ENCODE measurements at places on chromosomes 3 and 15. TPM values are rescaled to one million over a fixed set of nuclear protein-coding genes. Genes with fewer than 3 reads are reported as not detected.

DNA sequence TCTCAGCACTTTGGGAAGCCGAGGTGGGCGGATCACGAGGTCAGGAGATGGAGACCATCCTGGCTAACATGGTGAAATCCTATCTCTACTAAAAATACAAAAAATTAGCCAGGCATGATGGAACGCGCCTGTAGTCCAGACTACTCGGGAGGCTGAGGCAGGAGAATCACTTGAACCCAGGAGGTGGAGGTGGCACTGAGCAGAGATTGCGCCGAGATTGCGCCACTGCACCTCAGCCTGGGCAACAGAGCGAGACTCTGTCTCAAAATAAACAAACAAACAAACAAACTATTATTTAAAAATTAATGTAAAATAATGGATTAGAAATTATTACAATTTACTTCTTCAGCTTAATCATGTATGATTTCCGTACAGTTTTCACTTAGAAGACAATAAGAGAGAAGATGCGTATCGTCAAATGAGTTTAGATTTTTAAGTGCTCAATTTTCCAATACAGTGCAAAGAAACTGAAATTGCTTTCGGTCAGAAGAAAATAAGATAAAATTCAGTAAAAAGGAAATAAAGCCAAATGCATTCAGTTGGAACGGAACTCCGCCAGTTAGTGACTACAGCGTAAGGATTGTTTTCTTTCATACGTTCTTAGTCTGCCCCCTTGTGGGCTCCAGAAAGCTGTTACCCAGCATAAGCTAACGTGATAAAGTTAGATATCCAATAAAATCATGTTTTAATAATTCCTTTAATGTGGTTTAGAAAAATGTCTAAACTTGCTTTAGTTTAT lies 24.8 kb downstream of the AADAC start:
- no peak for DNase-seq
- no peaks in the 10 kb centered on the region for H3K27me3 ChIP-seq
- H3K27ac ChIP-seq: no peak overlapping the region

GRCh38 chr15:101174152-101174920 lies 77.5 kb downstream of the CHSY1 start:
- no peaks in the 10 kb centered on the region for H3K36me3 ChIP-seq
- no peak overlapping the region for H3K27ac ChIP-seq
- DNase-seq: no peak
- no peak overlapping the region for H3K4me3 ChIP-seq
- no peaks in the 10 kb centered on the region for H3K27me3 ChIP-seq

GRCh38 chr3:55718074-55718473 lies 231.0 kb upstream of the WNT5A start:
- no peak for DNase-seq
- no peaks in the 10 kb centered on the region for H3K27me3 ChIP-seq
- H3K36me3 ChIP-seq: no peaks in the 10 kb centered on the region
- no peaks in the 10 kb centered on the region for H3K4me1 ChIP-seq
- H3K4me3 ChIP-seq: no peak overlapping the region

DNA sequence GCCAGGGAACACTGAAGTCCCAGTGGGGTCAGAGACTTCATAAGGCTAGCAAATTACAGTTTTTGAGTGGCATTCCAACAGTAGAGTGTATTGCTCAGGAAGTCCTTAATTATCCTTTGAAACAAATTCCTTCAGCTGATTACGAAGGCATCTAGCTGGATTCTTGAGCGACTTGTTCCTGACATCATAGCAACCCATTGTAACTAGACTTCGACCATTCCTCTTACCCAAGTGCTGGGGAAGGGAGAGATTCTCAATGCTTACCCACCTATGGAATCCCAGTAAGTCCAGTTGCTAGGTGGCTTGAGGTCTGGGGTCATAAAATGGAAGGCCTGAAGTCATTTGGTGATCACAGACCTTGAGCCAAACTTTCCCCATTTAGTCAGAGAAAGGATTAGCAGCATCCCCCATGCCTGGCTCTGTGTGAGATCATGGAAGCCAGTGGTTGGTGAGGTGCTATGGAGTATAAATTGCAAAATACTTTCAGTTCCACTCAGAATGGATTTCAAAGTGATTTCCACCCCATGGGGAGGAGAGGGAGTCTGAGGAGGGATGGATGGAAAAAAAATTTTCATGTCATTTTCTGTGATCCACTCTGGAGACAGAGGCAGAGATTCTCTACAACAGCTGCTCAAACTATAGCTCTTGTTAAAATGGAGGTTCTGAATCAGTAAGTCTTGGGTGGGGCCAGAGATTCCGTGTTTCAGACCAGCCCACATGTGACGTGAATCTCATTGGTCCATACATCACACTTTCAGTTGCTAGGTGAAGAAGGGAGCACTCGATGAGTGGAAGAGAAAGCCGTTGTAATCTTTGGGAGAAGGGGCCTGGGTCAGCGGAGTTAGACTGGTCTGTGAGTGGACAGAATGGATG lies 45.7 kb downstream of the CD86 start:
- no peak for DNase-seq
- no peaks in the 10 kb centered on the region for H3K4me1 ChIP-seq
- no peaks in the 10 kb centered on the region for H3K36me3 ChIP-seq
- no peak overlapping the region for H3K27ac ChIP-seq
- no peak overlapping the region for H3K4me3 ChIP-seq

DNA sequence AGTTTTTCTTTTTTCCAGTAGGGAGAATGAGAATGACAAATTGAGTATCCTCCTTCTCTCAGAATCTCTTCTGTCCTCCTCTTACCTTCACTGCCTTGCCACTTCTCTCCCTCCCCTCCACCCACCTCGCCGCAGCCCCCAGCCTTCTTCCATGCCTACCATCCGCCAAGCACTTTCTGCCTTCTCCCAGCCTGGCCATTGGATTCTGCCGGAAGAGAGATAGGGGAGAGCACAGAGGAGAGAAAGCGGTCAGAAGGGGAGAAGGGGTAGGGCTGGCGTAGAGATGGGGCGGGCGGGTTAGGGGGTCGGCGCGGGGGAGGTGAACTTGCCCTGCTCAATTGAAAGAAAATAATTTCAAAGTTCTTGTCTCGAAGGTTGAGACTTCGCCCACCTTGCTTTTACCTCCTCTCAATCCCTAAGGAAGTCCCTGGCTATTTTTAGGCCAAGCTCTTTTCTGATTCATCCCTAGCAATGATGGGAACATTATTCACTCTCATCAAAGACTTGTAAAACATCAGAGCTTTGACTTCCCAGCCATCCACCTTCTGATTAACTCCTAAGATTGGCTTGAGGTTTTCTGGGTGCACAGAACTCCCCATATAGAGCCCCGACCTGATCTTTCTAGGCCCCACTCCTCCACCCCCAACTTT lies 811 bp downstream of the C3orf52 start:
- peak overlapping the region; percentile 32 for H3K4me3 ChIP-seq
- H3K4me1 ChIP-seq: peaks cover 15% of the 10 kb centered on the region
- H3K27me3 ChIP-seq: no peaks in the 10 kb centered on the region
- DNase-seq: no peak

DNA sequence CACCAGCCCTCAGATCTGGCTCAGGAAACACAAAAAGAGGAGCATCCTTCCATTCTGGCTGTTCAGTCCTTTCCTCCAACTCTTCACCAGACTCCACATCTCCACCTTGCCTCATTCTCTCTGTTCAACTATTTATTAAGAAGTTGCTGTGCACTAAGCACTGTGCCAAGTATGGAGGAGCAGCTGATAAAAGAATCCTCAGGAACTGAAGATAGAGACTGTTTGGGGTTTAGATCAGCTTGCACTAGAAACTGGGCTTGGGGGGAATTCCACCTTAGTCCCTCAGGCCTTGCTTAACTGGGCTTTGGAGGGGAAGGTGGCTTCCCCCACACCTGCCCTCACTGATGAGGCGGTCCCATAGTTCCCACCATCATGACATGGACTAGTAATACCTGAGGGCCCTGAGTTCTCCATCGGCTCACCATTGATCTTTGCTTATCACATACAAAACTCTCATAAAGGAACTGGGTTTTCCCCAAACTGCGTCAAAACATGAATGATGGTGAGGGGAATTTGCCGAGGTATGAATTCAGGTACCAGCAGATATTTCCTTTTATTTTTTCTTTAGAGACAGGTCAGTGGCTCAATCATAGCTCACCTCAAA lies 1.7 kb upstream of the CCR8 start:
- no peak overlapping the region for H3K27ac ChIP-seq
- no peak overlapping the region for H3K4me3 ChIP-seq
- H3K36me3 ChIP-seq: no peaks in the 10 kb centered on the region
- no peaks in the 10 kb centered on the region for H3K4me1 ChIP-seq

DNA sequence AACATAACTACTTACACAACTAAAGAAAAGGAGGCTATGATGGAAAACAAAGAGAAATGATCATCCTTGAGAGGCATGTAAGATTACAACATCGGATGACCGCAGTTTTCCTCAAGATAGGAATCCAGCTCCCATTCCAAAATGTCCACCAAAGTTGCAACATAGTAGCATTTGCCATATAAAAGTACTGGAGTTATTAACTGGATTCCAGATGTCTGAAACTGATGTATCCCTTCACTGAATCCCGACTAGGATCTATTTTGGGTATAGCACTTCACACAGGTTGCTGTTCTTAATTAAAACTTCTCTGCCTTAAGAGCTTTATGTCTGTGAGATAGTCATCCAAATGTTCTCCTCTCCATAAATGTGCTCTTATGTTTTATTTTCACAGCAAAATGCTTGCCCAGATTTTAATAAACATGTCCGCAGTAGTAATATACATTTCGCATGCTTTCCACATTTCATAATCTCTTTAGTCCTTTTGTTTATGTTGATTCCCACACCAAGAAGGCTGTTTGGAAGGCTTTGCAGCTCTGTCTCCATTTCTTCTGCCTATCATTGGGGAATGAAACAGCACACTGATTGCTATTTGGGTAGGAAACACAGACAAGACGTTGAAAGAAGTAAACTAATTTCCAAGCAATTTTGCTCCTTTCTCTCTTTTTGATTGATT lies 716.5 kb upstream of the CFAP20DC start:
- no peaks in the 10 kb centered on the region for H3K27me3 ChIP-seq
- H3K36me3 ChIP-seq: no peaks in the 10 kb centered on the region
- H3K4me3 ChIP-seq: no peak overlapping the region

DNA sequence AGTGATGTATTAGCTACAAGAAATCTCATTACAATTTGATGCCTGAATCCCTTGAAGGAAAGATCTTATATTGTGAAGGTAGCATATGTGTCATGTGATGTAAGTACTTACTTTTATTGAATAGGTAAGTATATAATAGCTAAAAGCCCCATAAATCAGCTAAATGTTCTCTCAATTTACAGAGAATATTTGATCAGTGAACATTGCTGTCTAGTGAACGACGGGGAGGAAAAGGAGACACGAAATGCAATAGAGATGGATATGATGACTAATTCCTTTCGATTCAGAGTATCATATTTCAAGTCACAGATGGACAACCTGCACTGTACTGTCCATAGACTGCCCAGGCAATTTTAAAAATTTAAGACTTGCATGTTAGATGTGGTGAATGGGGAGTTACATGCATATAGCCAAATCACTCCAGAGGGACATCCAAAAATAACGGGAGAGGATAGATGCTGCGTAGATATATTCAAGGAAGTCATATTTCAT lies 462.1 kb upstream of the CDIN1 start:
- no peak for DNase-seq
- H3K36me3 ChIP-seq: no peaks in the 10 kb centered on the region
- H3K4me1 ChIP-seq: no peaks in the 10 kb centered on the region
- no peaks in the 10 kb centered on the region for H3K27me3 ChIP-seq

GRCh38 chr15:56102441-56102840 lies 109.0 kb upstream of the NEDD4 start:
- no peak overlapping the region for H3K27ac ChIP-seq
- no peaks in the 10 kb centered on the region for H3K36me3 ChIP-seq
- no peaks in the 10 kb centered on the region for H3K27me3 ChIP-seq
- H3K4me3 ChIP-seq: no peak overlapping the region
- DNase-seq: no peak

GRCh38 chr3:163562625-163563024 lies 1515.7 kb downstream of the SI start:
- no peak overlapping the region for H3K4me3 ChIP-seq
- no peaks in the 10 kb centered on the region for H3K36me3 ChIP-seq
- H3K4me1 ChIP-seq: no peaks in the 10 kb centered on the region
- no peak overlapping the region for H3K27ac ChIP-seq
- no peaks in the 10 kb centered on the region for H3K27me3 ChIP-seq

- no peak overlapping the region for H3K27ac ChIP-seq
- no peaks in the 10 kb centered on the region for H3K36me3 ChIP-seq
- DNase-seq: no peak
- H3K4me1 ChIP-seq: no peaks in the 10 kb centered on the region
- no peaks in the 10 kb centered on the region for H3K27me3 ChIP-seq
These were observed 265.8 kb upstream of the PROK2 start for GRCh38 chr3:72050771-72051170.

DNA sequence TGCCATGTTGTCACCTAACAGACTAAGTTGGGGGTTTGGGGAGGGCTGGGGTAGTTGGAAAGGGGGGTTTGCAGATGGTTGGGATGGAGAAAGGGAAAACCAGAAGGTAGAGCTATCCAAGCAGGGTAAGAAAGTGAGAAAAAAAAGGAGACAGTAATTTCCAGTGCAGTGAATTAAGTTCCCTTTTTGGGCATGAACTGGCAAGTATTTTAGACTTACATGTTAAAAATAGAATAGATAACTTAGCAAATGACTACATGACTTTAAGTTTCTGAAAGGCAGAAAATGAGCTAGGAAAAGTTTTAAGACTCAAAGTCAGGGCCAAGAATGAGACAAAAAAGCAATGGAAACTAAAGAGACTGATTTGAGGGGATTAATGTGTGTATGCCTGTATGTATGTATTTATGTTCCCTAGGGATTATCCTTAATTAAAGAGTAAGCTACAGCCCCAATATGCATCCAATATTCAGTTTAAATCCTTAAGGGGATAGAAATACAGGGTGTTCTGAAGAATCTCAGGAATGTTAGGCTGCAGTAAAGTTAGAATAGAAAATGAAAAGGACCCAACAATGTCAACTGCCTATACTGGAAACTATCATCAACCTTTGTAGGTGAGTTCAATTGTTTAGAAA lies 285.2 kb upstream of the MME start:
- no peak for DNase-seq
- no peaks in the 10 kb centered on the region for H3K36me3 ChIP-seq
- no peak overlapping the region for H3K4me3 ChIP-seq
- H3K27ac ChIP-seq: no peak overlapping the region
- no peaks in the 10 kb centered on the region for H3K4me1 ChIP-seq

- no peak overlapping the region for H3K27ac ChIP-seq
- no peaks in the 10 kb centered on the region for H3K36me3 ChIP-seq
- no peaks in the 10 kb centered on the region for H3K4me1 ChIP-seq
- DNase-seq: no peak
- H3K4me3 ChIP-seq: no peak overlapping the region
- no peaks in the 10 kb centered on the region for H3K27me3 ChIP-seq
These were observed 60.6 kb upstream of the PLCL2 start for GRCh38 chr3:16824081-16824696.

DNA sequence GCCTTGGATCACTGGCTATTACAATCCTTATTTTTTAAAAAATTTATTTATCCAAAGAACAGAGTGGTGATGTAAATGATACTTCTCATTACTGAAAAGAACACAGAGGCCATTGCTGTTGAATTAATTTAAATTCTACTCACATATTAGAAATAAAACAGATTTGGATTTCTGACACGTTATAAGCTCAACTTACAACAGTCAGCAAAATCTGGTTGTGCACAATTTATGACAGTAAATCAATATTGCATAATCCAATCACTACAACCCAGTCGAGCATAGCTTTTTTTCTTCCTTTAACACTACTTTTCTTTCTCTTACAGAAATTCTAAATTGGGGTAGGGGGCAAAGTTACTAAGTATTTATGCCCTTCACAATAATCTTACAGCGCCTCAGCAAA lies 17.3 kb upstream of the HGD start:
- H3K4me3 ChIP-seq: no peak overlapping the region
- H3K36me3 ChIP-seq: peaks cover 32% of the 10 kb centered on the region
- H3K27me3 ChIP-seq: no peaks in the 10 kb centered on the region
- H3K4me1 ChIP-seq: no peaks in the 10 kb centered on the region

FAM174B gene
- 12.1 TPM for total RNA-seq

FAM3D gene
- not detected for total RNA-seq

TPRG1 gene
- 9.5 TPM for total RNA-seq
